ENCODE measurements at places on chromosomes 2 and 18. TPM values are rescaled to one million over a fixed set of nuclear protein-coding genes. Genes with fewer than 3 reads are reported as not detected.

The ERICH2 gene
- total RNA-seq = not detected

The STON1 gene
- total RNA-seq = 15.8 TPM

- no peak for DNase-seq
Measured at GRCh38 chr18:24227977-24228666, 89.3 kb downstream of the CABYR start.

DNA sequence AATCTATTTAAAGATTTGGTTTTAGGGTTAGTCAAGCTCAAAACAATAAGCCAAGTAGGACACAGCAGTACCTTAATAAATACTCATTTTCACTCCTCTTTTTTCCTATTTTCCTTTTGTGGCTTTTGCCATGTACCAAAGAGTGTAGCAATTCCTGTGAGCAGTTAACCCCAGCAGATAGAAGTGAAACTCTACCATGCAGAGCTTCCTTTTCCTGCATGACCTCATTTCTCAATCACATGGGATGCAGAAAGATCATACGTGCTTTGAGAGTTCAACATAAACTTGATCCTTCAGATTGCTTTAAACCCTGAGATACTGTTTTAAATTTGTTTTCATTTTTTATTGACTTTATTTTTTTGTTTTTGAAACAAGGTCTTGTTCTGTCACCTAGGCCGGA, 99.1 kb upstream of the ARHGAP15 start:
- no peak for DNase-seq

The DSC1 gene
- 0.23 TPM for total RNA-seq

GRCh38 chr2:218871345-218872302, 9.0 kb upstream of the WNT10A start:
- peak; percentile 85 for DNase-seq

DNA sequence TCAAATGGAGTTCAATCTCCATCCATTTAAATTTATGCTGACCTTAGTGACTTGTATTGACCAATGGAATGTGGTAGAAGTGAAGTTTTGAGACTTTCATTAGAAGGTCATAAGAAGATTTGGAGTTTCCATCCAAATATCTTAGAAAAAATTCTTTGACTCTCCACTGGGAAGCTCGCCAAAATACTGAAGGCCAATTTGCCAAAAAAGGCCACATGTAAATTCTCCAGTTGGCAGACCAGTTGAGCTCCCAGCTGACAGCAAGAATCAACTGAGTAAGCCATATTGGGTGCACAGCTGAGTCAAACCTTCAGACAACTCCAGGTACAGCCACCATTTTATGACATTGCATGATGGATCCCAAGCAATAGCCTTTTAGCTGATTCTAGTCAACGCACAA, 228.3 kb upstream of the SETBP1 start:
- DNase-seq = no peak

The CCDC85A gene
- 0.34 TPM for total RNA-seq

The PTGR3 gene
- 38.4 TPM for total RNA-seq

The CD8B2 gene
- total RNA-seq = 0.34 TPM

The TIGD1 gene
- 11.7 TPM for total RNA-seq

The EPC2 gene
- total RNA-seq = 44.8 TPM

GRCh38 chr2:106195456-106195855, 1.4 kb upstream of the UXS1 start:
- no peak for DNase-seq

GRCh38 chr2:8999797-9000196, 3.7 kb downstream of the MBOAT2 start:
- DNase-seq = no peak

- DNase-seq = no peak
Measured at GRCh38 chr2:196336715-196337114, 165.3 kb upstream of the STK17B start.

GRCh38 chr2:38442643-38443541, 65.8 kb upstream of the ATL2 start:
- DNase-seq = no peak

DNA sequence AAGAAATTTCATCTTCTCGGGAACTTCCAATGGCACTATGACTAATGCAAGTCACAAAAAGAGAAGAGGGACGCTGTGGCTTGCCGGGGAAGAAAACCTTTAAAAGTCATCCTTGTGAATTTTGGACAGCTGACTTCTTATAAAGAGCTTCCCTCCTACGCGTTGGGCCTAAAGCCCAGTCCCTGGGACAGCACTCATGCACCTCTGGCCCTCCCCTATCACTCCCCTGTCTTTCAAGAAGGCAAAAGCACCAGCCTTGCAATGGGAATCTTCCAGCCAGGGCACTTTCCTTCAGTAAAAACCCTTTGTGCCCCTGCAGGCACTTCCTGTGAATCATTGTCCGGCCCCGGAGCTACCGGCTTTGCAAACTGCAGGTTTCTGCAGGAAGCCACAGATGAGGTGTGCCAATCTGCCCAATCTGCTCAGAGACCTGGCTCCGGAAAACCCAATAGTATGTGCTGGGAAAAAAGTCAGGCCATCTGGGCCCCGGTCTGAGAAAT, 7.1 kb downstream of the MREG start:
- DNase-seq = peak; percentile 79

The MERTK gene
- 61.5 TPM for total RNA-seq

The TMEM198 gene
- total RNA-seq = 0.39 TPM

GRCh38 chr2:23673082-23673481, 253.8 kb downstream of the ATAD2B start:
- DNase-seq = no peak

The STARD6 gene
- total RNA-seq = not detected

- peak; percentile 77 for DNase-seq
Measured at GRCh38 chr2:11855064-11855760, 108.8 kb downstream of the LPIN1 start.

The KCNS3 gene
- total RNA-seq = 2.3 TPM

The RGPD3 gene
- total RNA-seq = 2.4 TPM

The EPB41L3 gene
- total RNA-seq = 73.7 TPM

DNA sequence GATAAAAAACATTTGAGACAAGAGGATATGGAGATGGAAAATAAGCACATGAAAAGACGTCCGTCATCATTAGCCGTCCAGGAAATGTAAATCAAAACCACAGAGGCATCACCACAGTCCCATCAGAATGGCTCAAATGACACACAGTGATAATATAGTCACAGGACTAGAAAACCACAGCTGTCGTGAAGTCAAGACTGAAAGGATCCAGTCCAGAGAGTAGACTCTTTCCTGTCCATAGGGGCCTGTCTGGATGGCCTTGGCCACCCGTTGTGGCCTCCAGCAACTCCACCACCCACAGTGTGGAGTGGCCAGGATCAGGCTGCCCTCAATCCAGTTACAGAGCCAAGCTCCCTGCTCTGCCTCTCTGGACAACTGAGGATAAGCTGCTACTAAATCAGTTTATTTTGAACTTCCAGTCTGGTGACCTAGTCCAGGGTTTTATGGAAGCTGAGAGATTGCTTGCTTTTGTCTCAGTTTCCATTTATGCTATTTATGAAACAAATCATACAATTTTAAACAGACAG, 60.4 kb downstream of the RHOB start:
- DNase-seq = peak; percentile 40

The PRKAG3 gene
- not detected for total RNA-seq

GRCh38 chr18:4400911-4401310, 54.2 kb downstream of the DLGAP1 start:
- DNase-seq = no peak

The PCARE gene
- total RNA-seq = not detected

DNA sequence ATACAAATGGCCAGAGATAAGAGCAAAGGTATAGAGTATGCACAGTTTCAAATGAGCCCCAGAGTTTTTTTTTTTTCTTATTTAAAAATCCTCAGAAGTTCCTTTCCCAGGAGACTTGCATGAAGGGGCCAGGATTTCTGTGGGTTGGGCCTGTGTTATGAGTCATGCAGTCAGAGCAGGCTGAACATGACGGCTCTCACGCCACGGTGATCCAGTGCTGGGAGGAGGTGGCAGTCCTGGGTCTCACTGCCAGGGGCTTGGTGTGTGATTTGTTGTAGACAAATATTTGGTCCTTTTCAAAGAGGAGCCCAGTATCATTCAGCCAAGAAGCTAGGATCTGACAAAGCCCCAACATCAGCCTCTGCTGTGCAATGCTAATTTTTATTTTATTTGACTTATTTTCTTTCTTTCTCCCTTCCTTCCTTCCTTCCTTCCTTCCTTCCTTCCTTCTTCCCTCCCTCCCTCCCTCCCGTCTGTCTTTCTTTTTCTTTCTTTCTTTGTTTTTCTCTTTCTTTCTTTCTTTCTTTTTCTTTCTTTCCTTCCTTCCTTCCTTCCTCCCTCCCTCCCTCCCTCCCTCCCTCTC, 10.4 kb upstream of the KCNE4 start:
- no peak for DNase-seq

The CAPN10 gene
- 51.3 TPM for total RNA-seq

The MPP4 gene
- total RNA-seq = 1.5 TPM

The RAPGEF4 gene
- total RNA-seq = 4.3 TPM

DNA sequence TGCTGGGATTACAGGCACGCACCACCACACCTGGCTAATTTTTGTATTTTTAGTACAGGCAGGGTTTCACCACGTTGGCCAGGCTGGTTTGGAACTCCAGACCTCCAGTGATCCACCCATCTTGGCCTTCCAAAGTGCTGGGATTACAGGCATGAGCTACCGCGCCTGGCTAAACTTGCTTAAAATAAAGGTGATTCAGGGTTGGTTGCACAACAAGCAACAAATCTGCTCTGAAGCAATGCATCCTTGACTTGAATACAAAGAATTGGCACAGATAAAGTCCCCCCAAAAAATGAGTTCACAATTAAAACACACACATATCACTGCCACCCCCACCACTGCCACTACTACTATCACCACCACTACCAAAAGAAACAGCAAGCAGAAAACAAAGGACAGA, 34.9 kb downstream of the CCDC88A start:
- no peak for DNase-seq

DNA sequence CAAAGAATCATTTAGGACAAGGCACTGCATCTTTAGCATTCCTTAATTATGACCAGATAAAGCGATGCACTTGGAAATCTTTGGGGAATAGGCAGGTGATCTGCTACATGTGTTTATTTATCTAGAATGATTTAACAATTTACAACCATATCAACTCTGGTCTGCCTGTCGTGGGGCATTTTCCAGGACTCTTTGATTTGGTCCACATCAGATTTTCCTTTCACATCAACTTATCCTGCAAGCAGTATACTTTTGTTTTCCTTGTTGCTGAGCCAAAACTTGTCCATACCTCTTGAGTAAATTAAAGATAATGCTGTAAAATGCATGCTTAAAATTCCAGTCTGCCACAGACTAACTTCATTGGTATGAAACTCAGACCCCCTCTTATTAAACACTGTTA, 312.4 kb upstream of the TCF4 start:
- DNase-seq = no peak

- no peak for DNase-seq
Measured at GRCh38 chr2:166375195-166375735, 479 bp downstream of the SCN9A start.

Data from spleen (tissue), 13 donors.